CD8-positive, alpha-beta T cell (primary cell): ENCODE measurements at places on chromosomes 3 and 15.

DNA sequence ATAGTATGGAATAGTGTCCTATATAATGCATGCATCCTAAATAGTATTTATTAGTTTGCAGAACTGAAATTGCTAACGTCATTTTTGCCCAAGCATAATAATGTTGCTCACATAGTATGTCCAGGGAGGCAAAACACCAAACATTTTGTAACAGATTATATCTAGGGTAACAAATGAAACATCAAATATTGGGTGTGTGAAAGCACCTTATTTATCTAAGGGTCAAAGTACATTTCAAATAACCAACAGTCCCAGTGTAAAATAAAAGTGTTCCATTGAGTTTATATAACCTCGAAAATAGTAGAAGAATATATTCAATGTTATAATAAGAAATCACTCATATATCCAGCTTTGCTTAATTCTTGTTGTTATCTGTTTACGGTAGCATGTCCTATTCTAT lies 363.1 kb downstream of the CADM2 start:
- DNase-seq: no peak

DNA sequence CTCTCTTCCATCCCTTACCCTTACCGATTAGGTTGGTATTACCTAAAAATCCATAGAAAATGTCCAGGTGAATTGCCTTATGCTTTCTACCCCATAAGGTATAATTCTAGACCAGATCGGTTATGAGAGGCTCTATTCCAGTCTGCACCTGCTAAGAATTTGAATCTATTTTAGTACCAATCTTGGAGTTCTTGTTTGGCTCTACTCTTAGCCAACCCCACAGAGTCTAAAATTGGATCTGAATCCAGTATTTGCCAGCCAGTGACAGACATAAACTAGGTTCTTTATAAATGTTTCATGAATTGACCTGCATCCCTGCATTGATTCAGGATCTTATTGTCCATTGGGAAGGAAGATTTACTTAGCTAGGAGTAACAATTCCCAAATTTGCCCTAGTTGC lies 6.5 kb downstream of the KLHL24 start:
- DNase-seq: no peak

DNA sequence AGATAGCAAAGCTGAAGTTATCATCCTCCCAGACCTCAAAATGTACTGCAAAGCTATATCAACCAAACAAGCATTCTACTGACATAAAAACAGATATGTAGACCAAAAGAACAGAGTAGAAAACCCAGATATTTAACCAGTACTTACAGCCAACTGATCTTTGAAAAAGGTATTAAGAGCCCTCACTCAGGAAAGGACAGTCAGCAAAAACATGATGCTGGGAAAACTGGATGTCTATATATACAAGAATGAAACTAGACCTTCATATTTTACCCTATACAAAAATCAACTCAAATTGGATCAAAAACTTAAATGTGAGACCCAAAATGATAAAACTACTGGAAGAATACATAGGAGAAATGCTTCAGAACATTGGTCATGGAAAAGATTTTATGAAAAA lies 87.5 kb upstream of the MME start:
- DNase-seq: no peak

DNA sequence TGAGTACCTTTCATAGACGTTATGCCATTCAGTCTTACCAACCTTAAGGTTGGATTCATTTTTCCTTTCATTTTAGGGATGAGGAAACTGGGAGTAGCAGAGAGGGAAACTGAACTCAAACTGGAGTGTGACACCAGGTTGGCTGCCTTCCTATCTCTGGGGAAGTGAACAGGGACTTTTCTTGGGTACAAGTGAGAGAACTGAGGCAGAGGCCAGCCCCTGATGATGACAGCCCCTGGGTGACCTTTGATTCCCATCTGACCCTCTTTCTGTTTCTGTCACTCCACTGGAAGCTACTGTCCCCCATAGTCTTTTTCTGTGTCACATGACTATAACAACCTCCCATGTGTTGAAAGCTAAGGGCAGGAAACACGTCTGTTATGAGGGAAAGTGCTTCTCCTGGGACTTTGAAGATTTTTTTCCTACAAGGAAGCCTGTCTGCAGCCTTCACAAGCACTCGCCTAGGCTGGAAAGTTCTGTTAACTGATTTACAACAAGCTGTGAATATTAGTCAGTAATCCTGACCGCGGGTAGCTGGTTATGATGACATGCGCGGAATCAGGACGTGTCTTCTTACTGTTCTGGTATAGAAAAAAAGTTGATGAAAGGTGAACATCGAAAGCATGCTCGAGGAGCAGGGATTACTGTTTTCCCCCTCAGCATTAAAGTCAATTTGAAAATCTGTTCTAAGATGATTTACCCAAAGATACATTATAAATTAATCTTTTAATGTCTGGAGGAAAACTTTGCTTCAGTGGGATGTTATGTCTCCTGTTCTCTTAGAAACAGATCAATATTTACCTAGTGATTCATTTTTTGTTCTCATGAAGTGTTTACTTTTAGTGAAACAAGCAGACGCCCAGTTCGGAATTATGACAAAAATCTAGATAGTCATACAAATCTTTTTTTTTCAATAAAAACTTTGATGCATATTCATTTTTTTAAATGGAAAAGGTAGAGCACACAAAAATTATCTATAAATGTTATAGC lies 31.5 kb downstream of the ABHD2 start:
- no peak for DNase-seq

DNA sequence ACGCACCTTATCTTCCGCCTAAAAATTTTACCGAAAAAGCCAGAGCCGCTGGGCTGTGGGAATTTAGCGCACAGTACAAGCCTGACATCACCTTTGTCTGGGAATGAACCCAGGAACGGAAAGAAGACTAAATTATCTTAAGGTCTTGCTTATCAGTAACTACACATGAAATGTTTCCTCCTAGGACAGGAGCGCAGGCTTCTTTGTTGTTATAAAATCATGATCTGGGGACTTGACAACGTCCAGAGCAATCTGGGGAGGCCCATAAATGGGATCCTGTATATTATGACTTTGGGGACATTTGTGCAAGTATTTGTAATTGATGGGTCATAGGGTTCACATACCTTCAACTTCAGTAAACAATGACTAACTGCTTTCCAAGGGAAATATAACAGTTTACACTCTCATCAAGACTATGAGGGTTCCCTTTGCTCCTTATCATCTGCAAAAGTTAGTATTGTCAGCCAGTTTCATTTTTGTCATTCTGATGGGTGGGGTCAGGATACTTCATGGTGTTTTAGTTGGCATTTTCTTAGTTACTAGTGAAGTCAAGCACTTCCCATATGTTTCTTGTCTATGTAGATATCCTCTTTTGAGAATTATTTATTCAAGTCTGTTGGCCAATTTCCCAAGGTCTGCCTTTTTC lies 213.9 kb upstream of the PFN2 start:
- DNase-seq: no peak

GRCh38 chr3:50267280-50267913 lies 1.6 kb upstream of the SEMA3B start:
- no peak for DNase-seq

GRCh38 chr3:90184861-90185260 lies 1077.4 kb downstream of the EPHA3 start:
- no peak for DNase-seq

- DNase-seq: no peak
These were observed 17.7 kb downstream of the CLEC3B start for GRCh38 chr3:45043728-45044299.

DNA sequence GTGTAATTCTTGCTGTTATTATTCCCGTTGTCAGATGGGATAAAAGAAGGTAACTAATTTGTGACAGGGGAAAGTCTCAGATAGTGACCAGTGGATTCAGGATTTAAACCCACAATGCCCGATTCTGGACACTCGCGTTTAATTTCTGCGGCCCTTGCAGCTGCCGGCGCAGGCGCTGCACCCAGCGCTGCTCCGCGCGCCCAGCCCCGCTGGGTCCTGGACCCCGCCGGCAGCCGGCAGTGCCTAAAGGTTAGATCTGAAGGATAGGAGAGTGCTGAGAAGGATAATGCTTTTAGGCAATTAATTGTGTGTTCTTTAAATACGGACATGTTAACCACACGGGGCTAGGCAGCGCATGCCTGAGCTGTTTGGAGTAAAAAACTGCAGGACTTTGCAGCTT lies 3.6 kb upstream of the MKRN3 start:
- no peak for DNase-seq

- DNase-seq: no peak
These were observed 109.5 kb downstream of the PEX5L start for GRCh38 chr3:179927191-179927590.

GRCh38 chr15:31148297-31149087 lies 47.0 kb upstream of the TRPM1 start:
- no peak for DNase-seq

- no peak for DNase-seq
These were observed 20.1 kb upstream of the BCL6 start for GRCh38 chr3:187765342-187765741.

- DNase-seq: no peak
These were observed 104.6 kb upstream of the SLC6A6 start for GRCh38 chr3:14297784-14298236.

- no peak for DNase-seq
These were observed 4.5 kb downstream of the GPR156 start for GRCh38 chr3:120280566-120280965.

- DNase-seq: no peak
These were observed 119.8 kb upstream of the TLE3 start for GRCh38 chr15:70217226-70218160.

DNA sequence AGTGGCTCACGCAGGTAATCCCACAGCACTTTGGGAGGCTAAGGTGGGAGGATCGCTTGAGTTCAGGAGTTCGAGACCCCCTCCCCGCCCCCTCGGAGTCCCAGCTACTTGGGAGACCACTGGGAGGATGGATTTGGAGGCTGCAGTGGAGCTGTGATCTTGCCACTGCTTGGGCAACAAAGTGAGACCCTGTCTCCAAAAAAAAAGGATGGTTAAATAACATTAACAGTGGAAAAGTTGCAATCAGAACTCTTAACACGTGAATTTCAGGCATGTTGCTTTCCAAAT lies 1.4 kb upstream of the TMEM87A start:
- no peak for DNase-seq

DNA sequence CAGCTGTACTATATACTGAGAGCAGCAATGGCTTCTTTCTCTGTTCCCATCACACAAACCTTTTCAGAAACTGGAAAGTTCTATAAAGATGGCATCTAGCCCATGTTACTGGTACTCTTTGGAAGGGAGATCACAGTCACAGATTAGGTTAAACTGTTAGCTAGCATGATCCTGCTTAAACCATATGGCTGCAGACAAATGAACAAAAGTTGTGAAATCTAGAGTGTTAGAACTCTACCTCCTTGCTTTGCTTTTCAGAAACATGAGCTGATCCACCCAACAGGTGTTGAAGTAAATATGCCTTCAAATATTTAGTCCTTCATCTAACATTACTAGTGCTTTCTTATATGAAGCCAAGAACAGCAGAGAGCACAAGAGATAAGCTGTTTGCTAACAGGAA lies 102.6 kb downstream of the SNRK start:
- no peak for DNase-seq
